Stimulated activated CD4-positive, alpha-beta T cell treated with anti-CD3 and anti-CD28 coated beads, Interleukin-1b, Interleukin-23, amount 100 ng/mL, for 1 hour (primary cell): ENCODE measurements at places on chromosomes 2 and 18.

DNA sequence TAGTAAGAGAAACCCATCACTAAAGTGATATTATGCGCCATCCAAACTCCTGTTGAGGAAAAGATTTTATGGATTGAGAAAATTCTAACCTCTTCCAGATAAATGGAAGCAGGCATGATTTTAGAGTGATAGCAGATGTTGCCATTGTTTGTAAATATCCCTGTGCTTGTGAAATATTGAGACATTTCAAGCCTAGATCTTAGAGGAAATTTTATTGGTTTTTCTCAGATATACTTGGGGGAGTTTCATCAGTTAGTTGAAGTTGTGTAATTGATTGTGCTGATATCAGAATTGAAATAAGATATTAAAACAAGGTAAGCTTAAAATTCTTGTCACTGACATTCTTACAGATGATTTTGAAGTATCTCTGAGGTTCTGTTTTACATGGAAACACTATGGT lies 390.9 kb upstream of the FANCL start:
- no peak for DNase-seq

DNA sequence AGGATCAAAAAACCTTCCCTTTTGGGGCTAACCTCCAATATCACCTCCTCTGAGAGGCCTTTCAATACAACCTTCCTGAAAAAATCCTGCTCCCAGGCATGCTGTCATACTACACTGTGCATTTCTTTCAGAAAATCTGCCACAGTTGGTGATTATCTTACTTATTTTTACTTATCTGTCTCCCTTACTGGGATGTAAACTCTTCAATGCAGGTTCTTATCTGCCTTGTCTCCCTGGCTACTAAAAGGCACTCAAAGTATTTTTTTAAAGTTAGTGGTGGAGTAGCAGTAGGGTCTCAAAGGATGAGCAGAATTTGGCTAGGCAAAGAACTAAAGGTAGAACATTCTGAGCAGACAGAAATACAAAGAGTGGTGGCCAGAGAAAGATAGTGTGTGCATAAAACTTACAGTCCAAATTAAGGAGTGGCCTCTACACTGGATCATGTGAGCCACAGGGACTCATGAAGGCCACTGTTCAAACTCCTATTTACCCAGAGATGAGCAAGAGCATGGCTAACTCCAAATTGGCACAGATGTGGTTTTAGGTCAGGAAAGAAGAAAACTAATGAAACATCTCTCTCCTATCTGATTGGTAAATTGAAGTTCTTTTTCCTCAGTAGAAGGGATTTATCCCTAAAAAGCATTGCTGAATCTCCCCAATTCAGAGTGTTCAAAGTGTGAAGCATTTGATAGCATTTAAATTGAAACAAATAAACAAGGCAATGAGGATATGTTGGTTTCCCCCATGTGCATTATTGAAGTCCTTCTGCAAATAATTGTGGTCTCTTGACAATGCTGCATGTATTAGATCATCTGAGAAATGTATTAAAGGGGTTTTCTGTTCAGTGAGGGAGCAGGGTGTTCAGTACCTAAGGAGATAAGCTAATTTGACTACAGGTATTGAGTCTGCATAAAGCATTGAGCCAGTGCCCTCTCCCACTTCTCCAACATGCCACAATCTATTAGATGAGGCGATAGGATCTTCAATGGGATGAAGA lies 285.5 kb downstream of the MREG start:
- no peak for DNase-seq

DNA sequence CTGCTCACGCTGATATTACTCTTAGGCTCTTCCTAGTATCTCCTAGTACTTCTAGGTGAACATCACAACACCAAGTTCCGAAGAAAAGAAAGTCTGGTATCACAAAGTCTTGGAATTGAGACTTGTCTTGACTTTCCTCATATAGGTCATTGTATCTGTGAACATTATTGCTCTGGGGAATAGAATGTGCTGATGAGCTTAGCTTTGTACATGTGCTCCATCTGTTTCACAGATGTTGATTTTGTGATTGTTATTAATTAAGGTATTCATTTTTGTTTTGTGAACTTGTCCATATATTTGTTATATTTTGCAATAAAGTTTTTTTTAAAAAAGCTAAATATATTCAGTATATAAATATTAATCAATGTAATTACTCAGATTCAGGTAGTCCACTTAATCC lies 111.7 kb downstream of the BABAM2 start:
- DNase-seq: no peak

- no peak for DNase-seq
Measured at GRCh38 chr2:15750433-15750814, 158.8 kb downstream of the DDX1 start.

DNA sequence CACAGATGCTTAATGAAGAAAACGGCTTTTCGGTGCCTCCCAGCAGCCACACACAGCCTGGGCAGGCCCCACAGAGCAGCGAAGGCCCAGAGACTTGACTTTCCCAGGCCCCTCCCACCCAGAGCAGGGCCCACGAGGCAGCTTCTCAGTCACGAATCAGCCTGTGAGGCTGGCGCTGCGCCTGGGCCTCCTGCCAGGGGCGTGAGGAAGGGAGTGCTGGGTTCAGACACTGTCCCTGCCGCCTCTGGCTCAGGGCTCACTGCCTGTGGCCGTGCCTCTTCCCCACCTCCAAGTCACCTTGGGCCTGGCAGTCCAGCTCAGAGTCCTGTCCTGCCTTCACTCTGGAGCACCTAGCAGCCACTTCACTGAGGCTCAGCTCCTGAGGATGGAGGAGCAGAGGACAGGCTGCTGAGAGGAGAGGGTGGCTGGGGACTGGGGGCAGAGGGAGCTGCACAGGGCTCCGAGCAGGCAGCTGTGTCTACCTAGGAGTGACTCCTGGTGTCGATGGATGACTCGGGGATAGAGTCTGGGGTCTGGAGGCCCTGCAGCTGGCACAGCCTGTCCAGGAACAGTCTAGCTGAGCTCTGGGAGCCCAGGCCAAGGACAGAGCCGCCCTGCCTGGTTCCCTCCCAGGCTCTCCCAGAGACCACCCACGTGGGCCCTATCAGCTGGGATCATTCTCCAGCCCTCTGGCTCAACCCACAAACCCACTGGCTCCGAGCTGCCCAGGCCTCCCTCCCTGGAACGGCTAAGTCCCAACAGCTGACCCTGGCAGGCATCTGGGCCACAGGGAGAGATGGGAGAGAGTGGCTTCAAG lies 36.4 kb upstream of the FOSL2 start:
- DNase-seq: no peak

DNA sequence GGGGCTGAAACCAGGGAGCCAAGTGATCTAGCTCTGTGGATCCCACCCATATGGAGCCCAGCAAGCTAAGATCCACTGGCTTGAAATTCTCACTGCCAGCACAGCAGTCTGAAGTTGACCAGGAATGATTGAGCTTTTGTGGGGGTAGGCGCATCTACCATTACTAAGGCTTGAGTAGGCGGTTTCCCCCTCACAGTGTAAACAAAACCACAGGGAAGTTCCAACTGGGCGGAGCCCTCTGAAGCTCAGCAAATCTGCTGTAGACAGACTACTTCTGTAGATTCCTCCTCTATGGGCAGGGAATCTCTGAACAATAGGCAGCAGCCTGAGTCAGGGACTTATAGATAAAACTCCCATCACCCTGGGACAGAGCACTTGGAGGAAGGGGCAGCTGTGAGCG lies 96.7 kb downstream of the CCDC148 start:
- DNase-seq: no peak

- DNase-seq: peak; percentile 7
Measured at GRCh38 chr2:108583903-108584520, 49.7 kb downstream of the LIMS1 start.

GRCh38 chr2:207505171-207505570 lies 24.6 kb upstream of the CREB1 start:
- no peak for DNase-seq

DNA sequence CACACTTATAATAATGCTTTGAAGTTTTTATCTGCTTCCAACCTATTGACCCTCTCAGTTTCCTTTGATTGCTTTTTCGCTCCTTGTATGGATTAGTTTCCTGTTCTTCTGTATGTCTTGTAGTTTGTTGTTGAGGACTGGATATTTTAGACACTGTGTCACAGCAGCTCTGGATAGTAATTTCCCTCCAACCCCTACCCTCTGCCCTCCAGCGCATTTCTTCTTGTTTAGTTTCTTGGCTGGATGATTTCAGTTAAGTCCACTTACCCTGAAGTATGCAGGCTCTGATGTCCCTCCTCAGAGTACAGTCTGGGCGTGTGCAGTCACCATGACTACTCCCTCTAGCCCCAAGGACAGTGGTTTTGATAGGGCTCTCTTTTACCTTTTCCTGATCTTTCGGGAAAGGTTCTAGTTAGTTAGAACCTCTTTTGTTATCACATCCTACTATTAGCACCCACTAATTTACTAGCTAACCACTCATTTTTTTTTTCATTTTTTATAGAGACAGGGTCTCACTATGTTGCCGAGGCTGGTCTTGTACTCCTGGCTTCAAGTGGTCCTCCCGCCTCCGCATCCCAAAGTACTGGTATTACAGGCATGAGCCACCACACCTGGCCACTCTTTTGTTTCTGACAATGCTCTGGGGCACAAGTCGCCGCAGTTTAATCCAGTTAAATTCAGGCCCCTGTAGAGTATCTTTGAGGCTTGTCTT lies 16.3 kb upstream of the LYG1 start:
- no peak for DNase-seq

- DNase-seq: no peak
Measured at GRCh38 chr18:3867864-3868311, 417.9 kb downstream of the TGIF1 start.

GRCh38 chr18:31685097-31686082 lies 1.0 kb upstream of the B4GALT6 start:
- no peak for DNase-seq

GRCh38 chr2:110748489-110748867 lies 16.1 kb downstream of the ACOXL start:
- DNase-seq: no peak

GRCh38 chr2:38527338-38528007 lies 75.3 kb downstream of the HNRNPLL start:
- DNase-seq: no peak

- no peak for DNase-seq
Measured at GRCh38 chr2:164023896-164024295, 288.1 kb upstream of the FIGN start.

DNA sequence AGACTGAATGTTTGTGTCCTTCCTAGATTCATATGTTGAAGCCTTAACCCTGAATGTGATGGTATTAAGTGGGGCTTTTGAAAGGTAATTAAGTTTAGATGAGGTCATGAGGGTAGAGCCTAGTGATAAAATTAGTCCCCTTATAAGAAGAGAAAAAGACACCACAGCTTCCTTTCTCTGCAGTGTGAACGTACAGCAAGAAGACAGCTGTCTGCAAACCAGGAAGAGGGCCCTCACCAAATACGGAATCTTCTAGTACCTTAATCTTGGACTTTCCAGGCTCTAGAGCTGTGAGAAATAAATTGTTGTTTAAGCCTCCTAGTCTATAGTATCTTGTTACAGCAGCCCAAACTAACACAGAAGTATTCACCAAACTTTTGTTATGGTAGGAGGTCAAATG lies 57.1 kb upstream of the CYTIP start:
- DNase-seq: no peak

DNA sequence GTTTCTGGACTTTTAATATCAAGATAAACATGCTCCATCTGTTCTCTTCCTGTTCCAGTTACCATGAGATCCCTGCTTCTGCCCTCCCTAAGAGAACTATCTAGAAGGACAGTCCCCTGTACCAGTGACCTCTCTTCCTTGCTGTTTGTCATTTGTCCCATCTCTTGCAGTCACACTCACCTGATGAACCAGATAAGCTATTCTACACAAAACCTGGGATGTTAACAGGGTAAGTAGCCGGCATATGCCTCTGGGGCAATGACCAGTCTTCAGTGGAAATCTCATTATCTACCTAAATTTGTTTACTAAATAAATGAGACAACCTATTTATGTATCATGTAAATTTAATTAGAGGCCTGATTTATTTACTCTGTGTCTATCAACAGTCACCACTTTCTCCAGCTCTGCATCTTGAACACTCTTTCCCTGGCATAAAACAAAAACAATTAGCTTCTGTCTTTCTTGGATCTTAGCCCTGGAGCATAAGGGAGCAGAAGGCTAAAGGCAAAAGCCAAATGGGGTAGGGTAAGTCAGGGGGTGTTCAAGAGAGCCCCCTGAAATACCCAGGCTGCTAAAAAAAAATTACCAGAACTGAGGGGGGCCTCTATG lies 337.7 kb downstream of the ALK start:
- no peak for DNase-seq

- DNase-seq: no peak
Measured at GRCh38 chr2:24658531-24659202, 134.5 kb downstream of the PTRHD1 start.

GRCh38 chr2:74566754-74567085 lies 12.2 kb downstream of the DOK1 start:
- no peak for DNase-seq
